Activated CD4-positive, alpha-beta memory T cell treated with anti-CD3 and anti-CD28 coated beads for 36 hours (primary cell): ENCODE measurements at places on chromosomes 3 and 15. TPM values are rescaled to one million over a fixed set of nuclear protein-coding genes. Genes with fewer than 3 reads are reported as not detected.

CHMP2B gene
- 28.4 TPM for total RNA-seq

ALDH1L1 gene
- total RNA-seq, result not detected

CP gene
- not detected for total RNA-seq

CCR8 gene
- 0.51 TPM for total RNA-seq

WDR49 gene
- total RNA-seq, result not detected

FGF12 gene
- not detected for total RNA-seq

GRCh38 chr3:68681766-68682165 is 250.6 kb downstream of the TAFA4 start:
- no peak overlapping the region for H3K27ac ChIP-seq
- no peak overlapping the region for H3K4me3 ChIP-seq
- DNase-seq, result no peak
- H3K27me3 ChIP-seq, result no peaks in the 10 kb centered on the region
- no peaks in the 10 kb centered on the region for H3K4me1 ChIP-seq

GRCh38 chr3:29453284-29454001 is 172.6 kb downstream of the RBMS3 start:
- no peaks in the 10 kb centered on the region for H3K27me3 ChIP-seq
- no peaks in the 10 kb centered on the region for H3K36me3 ChIP-seq
- no peaks in the 10 kb centered on the region for H3K4me1 ChIP-seq
- no peak for DNase-seq
- H3K27ac ChIP-seq, result no peak overlapping the region

- H3K4me1 ChIP-seq, result no peaks in the 10 kb centered on the region
- no peak for DNase-seq
- no peak overlapping the region for H3K4me3 ChIP-seq
- no peaks in the 10 kb centered on the region for H3K27me3 ChIP-seq
These were observed 645.6 kb upstream of the CBLB start for GRCh38 chr3:106514431-106514830.

GRCh38 chr3:172415323-172415722 is 32.9 kb downstream of the GHSR start:
- no peaks in the 10 kb centered on the region for H3K36me3 ChIP-seq
- peaks cover 26% of the 10 kb centered on the region for H3K27me3 ChIP-seq
- no peaks in the 10 kb centered on the region for H3K4me1 ChIP-seq
- H3K4me3 ChIP-seq, result no peak overlapping the region
- H3K27ac ChIP-seq, result no peak overlapping the region

- peaks cover 3% of the 10 kb centered on the region for H3K27me3 ChIP-seq
- H3K4me1 ChIP-seq, result no peaks in the 10 kb centered on the region
- no peak overlapping the region for H3K4me3 ChIP-seq
- no peaks in the 10 kb centered on the region for H3K36me3 ChIP-seq
These were observed 100.1 kb downstream of the IGF2BP2 start for GRCh38 chr3:185724761-185725160.
